Transverse colon (tissue), 4 donors: ENCODE measurements at places on chromosomes 5 and 9. TPM values are rescaled to one million over a fixed set of nuclear protein-coding genes. Genes with fewer than 3 reads are reported as not detected.

- no peak for DNase-seq
Observed at GRCh38 chr5:5625491-5625890, 203.0 kb downstream of the ICE1 start.

DNA sequence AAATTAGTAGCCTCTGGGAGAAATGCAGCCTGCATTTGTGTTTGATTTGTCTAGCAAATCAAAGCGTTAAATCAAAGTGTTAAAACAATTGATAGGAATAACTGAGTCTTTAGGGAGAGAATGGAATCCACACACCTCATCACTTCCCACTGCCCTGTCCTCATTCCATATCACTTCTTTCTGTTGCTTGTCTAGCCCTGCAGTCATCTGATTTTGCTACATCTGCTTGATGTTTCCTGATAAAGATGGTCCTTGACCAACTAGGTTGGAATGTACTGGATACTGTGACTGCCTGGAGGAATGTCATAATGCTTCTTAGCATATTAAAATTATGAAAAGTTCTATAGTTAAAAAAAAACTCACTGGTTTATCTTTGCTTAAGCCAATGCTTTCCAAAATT, 119.9 kb downstream of the DOCK2 start:
- DNase-seq, result no peak

Gene ANKRD18A
- total RNA-seq, result 10.7 TPM

Gene CBY3
- total RNA-seq, result not detected

GRCh38 chr9:110479481-110479880, 100.1 kb downstream of the SVEP1 start:
- DNase-seq, result no peak

GRCh38 chr5:42994246-42994554, 45.9 kb downstream of the ANXA2R start:
- no peak for DNase-seq

Gene FBXL7
- 5.7 TPM for total RNA-seq

Gene SPINK1
- not detected for total RNA-seq

Gene ADGRV1
- total RNA-seq, result 12.9 TPM

- DNase-seq, result no peak
Observed at GRCh38 chr5:162068412-162068811, 839 bp downstream of the GABRG2 start.

DNA sequence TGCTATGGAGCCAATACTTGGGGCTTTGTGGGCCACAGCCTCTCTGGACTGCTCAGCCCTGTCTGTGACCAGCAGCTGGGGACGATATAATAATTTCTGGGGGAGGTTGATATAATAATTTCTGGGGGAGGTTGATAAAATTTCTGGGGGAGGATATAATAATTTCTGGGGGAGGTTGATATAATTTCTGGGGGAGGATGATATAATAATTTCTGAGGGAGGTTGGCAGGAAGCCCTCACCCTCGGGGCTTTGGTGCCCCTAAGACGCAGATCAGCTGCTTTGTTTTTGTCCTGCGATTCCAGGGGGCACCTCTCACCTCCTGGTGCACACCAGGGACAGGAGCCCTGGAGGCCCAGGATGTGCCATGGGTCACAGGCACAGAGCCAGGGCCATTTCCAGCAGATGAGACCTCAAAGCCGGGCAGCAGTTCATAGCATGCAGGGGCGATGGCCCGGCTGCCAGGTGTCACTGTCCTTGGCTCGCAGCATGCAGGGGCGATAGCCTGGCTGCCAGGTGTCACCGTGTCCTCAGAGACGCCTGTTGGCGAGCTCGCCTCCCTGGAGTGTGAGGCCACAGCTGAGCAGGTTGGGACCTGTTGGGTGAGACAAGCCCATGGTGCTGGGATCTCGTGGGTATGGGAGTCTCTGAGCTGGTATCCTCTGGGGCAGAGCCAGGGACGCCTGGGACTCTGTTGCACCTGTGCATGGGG, 3.8 kb upstream of the TOR4A start:
- no peak for DNase-seq

Gene TRAF2
- total RNA-seq, result 60.6 TPM

- DNase-seq, result no peak
Observed at GRCh38 chr5:40030661-40031060, 605.9 kb upstream of the DAB2 start.

DNA sequence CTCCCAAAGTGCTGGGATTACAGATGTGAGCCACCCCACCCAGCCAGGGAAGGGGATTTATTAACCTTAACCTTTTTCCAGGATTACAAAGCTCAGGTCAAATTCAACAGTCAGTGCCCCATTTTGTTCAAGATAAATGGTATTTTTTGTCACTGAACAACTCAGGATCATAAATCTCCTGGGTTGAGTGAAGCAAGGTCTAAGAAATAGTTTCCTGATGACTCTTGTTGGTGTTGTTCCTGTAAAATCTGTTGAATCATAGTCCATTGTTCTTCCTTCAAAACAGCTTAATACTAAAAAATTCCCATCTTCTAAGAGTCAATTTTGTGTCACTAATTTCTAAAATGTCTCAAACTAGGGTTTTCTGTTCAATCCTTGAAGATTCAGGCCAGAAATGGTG, 33.9 kb upstream of the JMY start:
- no peak for DNase-seq

DNA sequence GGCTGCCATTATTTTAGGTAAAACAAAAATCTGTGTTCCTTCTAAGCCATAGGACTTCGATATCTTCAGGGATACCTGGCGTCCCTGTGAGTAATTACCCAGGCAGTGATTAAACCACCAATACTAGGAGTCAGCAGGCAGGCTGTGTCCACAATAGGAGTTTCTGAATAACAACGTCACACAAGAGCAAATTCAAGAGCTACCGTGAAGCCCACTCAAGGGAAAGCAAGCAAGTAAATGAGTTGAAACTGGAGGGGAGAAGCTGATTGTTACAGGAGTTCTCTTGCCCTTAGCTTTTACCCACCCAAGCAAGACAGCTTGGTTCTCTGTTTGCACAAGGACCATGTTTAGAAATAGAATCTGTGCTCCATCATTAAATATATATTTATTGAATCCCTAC, 50.8 kb downstream of the SEMA5A start:
- no peak for DNase-seq

GRCh38 chr5:113172231-113172826, 195.7 kb downstream of the DCP2 start:
- no peak for DNase-seq

DNA sequence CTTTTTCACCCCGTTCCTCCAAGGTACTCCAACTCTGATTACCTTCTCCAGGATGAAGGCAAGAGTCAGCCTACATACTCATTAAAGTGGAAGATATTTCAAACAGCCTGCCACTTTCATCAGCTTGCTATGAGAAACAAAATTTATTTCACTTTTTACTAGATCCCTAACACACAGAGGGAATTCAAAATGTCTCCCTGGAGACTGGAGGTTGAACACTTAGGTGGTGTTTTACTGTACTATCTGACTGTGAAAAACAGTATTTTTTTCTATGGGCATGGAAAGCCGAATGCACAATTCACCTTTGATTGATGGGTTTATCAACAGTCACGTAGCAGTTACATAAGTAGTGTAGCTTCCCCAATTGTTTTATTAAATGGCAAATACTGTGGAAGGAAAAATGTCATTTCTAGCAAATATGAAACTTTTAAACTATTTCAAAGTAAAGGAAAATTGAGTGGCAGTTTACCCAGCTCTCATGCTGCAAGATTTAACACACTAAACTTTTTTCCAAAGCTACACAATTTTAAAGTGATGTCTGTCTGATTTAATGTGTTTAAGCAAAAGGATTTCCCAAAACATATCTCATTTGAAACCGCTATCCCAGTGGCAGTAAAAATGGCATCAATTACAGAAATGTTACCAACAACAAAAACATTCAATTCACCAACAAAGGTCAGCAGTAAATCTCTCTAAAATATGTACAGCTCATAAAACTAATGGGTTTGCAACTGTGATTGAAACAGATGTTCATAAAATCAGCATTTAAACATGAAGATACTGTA, 125.0 kb upstream of the TLE4 start:
- no peak for DNase-seq

- DNase-seq, result peak; percentile 80
Observed at GRCh38 chr5:173802670-173803165, 85.4 kb upstream of the CPEB4 start.

DNA sequence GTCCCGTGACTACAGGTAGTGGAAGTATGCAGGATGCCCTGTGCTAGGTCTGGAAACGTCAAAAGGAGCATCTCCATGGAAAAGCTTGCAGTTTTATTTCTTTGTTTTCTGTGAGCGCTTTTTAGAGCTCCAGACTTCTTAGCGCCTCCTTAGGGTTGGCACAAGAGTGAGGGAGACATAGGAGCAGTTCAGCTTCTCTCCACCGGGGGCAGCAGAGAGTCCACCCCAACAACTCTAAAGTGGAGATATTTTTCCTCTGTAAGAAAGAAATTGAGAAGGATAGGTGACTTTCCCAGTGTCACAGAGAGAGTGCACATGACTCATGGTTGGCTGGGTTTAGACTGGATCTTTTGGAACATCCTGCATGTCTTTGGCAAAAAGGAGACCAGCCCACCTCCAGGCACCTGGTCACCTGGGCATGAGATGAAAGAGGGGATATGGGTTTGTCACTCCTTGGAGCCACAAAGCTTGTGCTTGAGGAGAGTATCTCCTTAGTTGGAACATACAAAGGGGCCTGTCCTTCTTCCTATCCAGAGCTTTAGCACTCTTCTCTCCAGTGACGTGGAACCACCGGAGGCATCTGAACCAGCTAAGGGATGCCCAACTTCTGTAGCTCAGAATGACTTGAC, 637.7 kb downstream of the SEMA5A start:
- DNase-seq, result peak; percentile 26

- peak; percentile 61 for DNase-seq
Observed at GRCh38 chr5:161546470-161547301, at the start of gene GABRB2. Gene GABRB2 (minus strand): TSS chr5:161546725. CDS start chr5:161546643, 82 bp downstream.

GRCh38 chr9:370086-370485, 155.4 kb downstream of the DOCK8 start:
- DNase-seq, result no peak
